ENCODE measurements at places on chromosomes 16 and 17.
A peak's percentile ranks its signal among the peaks of the same experiment; 100 is the strongest.

DNA sequence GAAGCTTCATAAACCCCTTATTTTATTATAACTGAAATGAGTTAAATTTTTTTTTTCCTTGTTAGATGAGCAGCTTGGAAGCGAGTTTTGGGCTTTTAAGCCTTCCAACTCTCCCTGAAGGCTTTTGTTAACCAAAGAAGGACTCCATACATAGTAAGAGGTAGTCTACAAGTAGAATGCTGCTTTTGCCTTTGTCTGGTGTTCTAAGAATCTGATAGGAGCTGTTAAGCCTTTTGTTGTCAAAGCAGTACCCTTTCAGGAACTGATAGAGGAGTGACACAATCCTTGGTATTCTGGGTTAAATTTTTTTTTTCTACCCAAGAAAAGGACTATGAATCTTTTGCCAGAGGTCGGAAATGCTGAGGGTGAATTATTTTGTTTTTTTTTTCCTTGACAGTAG lies 26.1 kb downstream of the MAP2K4 start:
- DNase-seq = no peak

GRCh38 chr16:85480727-85481101 lies 132.4 kb upstream of the GSE1 start:
- DNase-seq = no peak

DNA sequence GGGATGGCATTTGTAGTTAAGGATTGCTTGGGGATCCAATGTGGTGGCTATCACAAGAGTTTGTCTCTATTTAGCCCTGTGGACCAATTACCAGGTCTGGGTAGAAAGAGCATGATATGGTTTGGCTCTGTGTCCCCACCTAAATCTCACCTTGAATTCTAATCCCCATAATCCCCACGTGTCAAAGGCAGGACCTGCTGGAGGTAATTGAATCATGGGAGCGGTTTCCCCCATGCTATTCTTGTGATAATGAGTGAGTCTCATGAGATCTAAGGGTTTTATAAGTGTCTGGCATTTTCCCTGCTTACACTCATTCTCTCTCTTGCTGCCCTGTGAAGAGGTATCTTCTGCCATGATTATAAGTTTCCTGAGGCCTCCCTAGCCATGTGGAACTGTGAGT lies 86.4 kb upstream of the HS3ST4 start:
- no peak for DNase-seq

DNA sequence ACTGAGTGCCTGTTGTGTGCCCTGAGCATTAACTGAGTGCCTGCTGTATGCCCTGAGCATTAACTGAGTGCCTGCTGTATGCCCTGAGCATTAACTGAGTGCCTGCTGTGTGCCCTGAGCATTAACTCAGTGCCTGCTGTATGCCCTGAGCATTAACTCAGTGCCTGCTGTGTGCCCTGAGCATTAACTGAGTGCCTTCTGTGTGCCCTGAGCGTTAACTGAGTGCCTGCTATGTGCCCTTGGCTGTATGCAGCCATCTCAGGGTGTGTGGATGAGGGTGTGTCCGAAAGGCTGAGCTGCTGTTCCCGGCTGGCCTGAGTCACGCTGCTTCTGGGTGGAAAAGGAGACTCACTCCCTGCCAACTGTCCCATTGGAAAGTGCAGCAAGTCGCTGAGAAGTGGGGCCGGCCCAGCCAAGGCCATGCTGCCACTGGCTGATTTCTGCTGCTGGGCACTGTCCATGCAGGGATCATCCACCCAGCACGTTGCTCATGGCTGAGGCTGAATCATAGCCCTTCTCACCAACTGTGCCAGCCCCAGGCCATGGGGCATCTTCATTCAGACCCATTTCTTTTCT lies 113.8 kb downstream of the OR1D5 start:
- no peak for DNase-seq

DNA sequence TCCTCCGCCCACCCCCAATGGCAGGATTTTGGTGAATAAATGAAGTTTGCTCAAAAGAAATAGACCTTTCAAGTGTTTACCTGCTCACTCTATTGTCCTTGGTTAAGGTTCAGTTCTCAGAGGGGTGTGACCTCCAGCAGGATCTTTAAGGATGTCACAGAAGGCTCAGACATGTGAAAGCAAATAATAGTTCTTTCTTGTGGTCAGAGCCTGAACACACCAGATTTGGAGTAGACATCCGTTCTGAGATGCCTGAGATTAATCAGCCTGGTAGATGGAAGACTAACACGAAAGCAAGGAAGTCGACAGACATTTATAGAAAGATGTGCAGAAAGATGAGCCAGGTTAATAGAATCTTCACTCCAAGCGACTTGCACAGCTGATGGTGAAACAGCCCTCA lies 557.9 kb upstream of the CDH11 start:
- DNase-seq = no peak

DNA sequence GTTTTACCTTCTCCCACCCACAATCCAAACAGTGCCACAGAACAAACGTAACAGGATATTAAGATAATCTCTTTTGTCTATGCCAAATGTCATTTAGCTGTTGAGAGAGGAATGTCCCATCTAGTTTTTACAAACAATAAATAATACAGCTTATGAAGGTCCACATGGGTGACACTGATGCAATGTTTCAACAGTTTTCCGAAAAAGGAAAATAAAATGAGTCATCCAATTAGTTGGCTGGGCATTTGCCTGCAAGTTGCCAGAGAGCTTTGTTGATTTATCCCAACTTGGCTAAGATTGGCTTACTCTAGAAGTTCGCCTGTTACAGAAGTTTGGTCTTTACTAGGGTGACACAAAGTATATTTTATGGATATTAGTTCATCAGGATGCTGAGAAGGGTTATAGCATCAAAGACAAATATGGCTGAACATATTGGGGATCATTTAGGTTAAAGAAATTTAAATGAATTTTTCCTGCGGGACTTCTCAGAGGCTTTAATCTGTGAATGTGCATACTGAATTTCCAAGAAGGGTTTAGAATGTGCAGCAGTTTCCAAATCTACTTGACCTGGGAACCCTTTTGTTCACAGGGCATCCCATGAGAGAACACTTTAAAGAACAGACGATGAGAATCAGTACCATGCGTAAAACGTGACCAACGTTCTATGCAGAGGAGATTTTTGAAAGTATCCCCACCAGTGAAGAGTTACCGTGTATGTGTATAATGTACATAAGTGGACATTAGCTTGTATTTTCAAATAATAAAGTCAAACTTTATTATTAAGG lies 73.1 kb downstream of the CDH13 start:
- no peak for DNase-seq

GRCh38 chr17:77535435-77535834 lies 394.7 kb downstream of the SEC14L1 start:
- no peak for DNase-seq

GRCh38 chr16:14018851-14019250 lies 52.3 kb upstream of the MRTFB start:
- DNase-seq = no peak

DNA sequence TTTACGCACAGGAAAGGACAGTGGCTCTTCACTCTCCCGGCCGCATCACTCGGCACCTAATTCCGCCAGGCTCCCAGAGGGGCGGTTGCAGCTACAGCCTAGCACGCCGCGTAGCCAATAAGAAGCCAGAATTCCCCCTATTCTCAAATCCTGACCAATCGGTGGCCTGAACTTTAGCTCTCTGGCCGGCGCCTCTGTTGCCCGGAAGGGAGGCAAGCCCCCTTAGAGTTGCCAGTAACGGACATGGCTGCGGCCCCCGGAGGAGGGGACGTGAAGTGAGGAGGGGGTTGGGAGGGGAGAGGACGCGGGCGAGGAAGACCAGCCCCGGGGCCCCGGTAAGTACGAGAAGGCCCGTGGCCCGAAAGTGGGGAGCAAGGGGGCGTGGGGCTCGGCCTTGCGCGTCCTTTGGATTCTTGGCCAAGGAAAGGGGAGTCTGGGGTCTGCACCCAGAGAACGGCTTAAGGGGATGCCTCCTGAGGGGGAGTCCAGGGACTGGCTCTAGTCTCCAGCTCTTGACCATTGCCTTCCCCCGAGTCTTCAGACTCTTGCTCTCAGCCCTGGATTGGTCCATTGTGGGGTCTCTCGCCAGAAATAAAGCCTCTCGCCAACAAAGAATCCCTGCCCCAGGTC lies at the start of gene TMEM94:
Gene TMEM94, plus strand, starts transcription at position 219 of the 630 bp plus-strand sequence. CDS start 15,271 bp downstream, outside the sequence.
- DNase-seq = peak; percentile 88

DNA sequence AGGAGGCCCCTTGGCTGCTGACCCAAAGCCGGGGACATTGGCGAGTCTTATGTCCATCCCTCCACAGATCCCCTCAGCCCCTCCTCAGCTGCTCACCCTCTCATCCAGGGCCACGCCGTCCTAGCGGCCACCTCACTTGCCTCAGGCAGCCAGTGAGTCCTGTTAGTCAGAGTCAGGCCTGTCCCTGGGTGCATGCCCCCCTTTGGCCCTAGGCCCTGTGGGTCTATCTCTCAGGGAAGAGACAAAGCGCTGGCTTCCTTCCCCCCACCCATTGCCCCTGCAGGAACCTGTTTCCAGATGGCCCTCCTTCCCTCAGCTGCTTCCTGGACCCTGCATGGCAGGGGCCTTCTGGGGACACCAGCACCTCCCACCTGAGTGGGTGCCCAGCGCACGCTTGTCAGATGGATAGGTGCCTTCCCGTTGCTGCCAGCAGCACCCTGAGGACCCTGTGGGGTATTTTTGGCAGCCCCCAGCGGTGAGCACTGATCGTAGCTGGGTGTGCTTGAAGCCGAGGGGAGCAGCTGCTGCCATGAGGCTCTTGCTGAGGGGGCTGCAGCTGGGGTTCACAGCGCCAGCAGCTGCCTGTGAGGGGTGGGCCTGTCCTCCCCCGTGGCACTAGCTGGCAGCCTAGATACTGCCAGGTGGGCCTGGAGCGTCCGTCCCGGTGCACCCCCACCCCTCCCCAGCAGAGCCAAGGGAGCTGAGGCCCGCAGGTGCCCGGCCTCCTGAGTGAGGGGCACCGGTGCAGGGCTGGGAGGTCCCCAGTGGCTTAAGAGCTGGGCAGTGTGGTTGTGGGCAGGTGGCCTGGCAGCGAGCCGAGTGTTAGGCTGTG lies 8.4 kb downstream of the DBNDD1 start:
- no peak for DNase-seq

DNA sequence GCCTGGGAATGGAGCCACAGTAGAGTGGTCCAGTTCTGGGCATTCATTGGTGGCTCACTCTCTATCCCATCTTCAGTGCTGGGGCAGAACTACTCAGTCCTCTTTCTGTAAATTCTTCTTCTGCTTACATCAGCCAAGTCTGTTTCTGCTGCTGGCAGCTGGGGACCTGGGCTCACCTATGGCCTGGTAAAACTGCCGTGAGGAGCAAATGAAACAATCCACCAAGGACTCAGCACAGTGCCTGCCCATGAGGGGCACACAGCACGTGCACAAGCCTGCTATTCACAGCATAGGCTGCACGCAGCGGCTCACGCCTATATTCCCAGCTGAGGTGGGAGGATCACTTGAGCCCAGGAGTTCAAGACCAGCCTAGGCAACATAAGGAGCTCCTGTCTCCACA lies 30.9 kb upstream of the SNN start:
- no peak for DNase-seq

GRCh38 chr16:2009164-2009711 lies 383 bp downstream of the ZNF598 start:
- no peak for DNase-seq

DNA sequence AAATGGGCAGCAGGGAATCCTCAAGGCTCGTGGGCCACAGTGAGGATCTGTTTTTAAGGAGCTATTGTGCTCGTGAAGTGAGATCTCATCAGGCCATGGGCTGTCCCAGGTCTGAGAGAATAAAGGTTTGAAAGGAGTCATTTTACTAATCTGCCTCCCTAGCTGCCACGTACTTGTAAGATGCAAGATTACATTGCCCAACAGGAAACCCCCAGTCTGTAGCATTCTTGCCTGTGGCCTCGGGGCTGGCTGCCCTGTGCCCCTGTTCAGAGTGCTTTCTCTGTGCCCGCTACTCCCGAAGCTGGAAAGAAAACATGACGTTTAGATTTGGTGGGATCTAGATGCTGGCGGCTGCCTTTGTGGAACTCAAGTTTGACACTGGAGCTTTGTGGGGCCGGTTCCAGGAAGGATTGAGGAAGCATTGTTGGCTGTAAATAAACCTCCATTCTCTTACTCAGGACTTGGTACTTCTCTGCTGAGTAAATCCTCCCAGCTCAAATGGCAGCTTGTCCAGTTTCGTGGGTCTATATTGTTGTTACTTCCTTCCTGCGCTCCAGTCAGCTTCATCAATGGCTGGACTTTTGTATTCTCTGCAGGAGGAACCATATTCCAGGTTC lies 21.2 kb downstream of the SAP30BP start:
- DNase-seq = no peak

GRCh38 chr17:72308744-72309385 lies 188.0 kb downstream of the SOX9 start:
- DNase-seq = no peak

GRCh38 chr16:58500430-58501241 lies 693 bp downstream of the NDRG4 start:
- DNase-seq = no peak

GRCh38 chr17:76710863-76711611 lies at the start of gene MXRA7:
Gene MXRA7 (minus strand): TSS chr17:76710965. CDS start chr17:76710946, 19 bp downstream.
- peak; percentile 45 for DNase-seq

DNA sequence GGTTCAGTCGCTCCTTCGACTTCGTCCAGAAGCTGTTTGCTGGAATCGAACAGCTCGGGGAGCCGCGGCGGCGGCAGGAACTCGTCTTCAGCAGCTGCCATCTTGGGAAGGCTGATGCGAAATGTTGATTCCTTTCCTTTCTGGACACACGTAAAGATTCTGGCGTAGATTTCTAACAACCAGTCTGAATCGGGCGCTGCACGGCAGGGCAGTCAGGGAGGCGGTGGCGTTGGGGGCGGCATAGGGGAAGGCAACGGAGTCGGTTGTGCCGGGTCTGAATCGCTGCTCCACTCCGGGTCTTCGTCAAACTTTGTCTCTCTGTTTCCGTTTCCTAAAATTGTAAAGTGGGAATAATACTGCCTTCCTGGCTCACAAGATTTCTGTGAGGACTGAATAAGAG lies 30.3 kb downstream of the TEX14 start:
- DNase-seq = no peak

DNA sequence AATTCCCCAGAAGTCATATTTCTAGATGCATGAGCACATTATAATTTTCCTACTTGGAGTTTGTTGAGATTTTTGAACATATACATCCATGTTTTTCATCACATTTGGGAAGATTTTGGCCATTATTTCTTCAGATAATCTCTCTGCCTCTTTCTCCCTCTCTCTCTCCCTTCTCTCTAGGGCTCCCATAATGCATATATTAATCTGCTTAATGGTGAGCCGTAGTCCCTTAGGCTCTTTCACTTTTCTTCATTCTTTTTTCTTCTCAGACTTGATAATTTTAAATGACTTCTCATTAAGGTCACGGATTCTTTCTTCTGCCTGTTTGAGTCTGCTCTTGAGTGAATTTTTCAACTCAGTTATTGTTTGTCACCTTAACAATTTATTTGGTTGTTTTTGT lies 101.5 kb downstream of the IRX3 start:
- DNase-seq = no peak

- DNase-seq = no peak
Measured at GRCh38 chr17:13597723-13598347, 3.9 kb downstream of the HS3ST3A1 start.

DNA sequence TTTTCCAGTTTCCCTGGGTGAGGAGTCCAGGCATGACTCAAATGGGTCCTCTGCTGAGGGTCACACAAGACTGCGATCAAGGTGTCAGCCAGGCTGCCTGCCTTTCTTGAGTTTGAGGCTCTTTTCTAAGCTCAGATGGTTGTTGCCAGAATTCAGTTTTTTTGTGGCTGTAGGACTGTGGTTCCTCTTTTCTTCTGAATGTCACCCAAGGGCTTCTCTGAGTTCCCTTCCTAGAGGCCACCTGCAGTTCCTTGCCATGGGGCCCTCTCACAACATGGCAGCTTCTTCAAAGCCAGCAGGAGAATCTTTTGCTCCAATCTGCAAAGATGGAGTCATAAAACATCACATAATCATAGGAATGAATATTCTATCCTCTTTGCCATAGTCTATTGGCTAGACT lies 17.5 kb downstream of the LIMD2 start:
- DNase-seq = no peak

GRCh38 chr17:18280766-18281371 lies 20.4 kb downstream of the MIEF2 start:
- DNase-seq = no peak
